ENCODE measurements at places on chromosomes 3 and 15.

DNA sequence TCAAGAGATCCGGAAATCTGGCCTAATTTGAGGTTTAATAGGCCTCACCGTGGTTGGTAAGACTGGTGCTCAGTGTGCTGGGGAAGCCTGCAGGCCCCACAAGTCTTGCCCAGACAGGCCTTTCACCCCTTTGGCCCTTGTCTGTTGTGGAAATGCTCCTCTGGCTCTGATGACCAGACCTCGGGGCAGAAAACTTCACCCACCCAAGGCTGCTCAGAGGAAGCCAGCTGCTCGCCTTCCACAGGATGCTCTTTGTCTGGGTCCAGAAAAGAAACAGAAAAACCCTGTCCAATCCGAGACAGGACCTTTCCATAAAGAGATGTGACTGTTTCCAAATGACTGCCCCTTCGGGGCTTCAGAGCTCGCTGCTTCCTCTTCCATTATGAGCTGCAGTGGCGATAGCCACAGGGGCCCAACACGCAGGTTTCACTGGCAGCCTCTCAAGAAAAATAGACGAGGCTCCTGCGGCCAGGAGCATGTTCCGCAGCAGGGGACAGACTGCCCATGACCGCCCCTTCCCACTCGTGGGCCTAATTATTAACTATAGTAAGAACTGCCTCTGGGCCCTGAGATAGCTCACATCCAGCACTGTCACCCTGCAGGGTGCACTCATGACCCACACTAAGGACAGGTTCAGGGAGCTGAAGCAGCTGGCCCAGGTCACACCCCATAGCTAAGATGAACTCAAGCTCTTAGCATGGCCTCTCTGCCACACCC, 6.8 kb upstream of the SNX22 start:
- no peak for DNase-seq

- DNase-seq = no peak
Measured at GRCh38 chr3:128933213-128933921, 53.9 kb downstream of the ACAD9 start.

- no peak for DNase-seq
Measured at GRCh38 chr3:53525765-53526703, 31.6 kb downstream of the CACNA1D start.

GRCh38 chr15:63263519-63263918, 13.9 kb upstream of the APH1B start:
- DNase-seq = no peak

DNA sequence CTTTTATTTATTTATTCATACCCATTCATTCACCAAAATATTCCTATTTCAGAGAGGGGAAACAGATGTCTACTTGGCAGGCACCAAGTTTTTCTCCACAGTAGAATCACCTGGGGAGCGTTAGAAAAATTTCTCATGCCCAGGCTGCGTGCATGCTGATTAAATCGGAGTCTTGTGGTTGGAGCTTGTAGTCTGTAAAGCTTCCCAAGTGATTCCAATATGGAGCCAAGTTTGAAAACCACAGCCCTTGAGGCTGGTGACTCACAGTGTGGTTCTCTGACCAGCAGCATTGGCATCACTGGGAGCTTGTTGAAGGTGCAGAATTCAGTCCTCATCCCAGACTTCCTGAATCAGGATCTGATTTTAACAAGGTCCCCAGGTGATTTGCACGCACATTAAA, 49.7 kb downstream of the PDHB start:
- no peak for DNase-seq

DNA sequence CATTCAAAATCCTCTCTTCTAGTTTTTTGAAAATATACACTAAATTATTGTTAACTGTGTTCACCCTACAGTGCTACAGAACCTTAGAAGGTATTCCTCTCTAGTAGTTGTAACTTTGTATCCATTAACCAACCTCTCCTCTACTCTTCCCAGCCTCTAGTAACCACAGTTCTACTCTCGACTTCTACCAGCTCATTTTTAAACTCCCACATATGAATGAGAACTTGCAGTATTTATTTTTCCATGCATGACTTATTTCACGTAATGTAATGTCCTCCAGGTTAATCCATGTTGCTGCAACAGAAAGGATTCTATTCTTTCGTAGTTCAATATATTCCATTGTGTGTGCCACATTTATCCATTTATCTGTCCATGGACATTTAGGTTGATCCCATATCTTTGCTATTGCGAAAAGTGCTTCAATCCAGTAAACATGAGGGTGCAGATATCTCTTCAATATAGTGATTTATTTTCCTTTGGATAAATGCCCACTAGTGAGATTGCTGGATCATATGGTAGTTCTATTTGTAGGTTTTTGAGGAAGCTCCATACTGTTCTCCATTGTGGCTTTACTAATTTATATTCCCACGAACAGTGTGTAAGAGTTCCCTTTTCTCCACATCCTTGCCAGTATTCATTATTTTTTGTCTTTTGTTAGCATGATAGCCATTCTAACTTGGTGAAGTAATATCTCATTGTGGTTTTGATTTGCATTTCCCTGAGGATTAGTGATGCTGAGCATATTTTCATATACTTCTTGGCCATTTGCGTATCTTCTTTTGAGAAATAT, 113.7 kb upstream of the SMAD3 start:
- DNase-seq = no peak

GRCh38 chr15:39878406-39878785, 41.7 kb downstream of the GPR176 start:
- DNase-seq = no peak

- DNase-seq = no peak
Measured at GRCh38 chr3:22526266-22526837, 676.8 kb upstream of the UBE2E2 start.

Data from HuH-7 (cell line).